ENCODE measurements at places on chromosomes 11 and 22.

- H3K27ac ChIP-seq: peak within 1 kb of the TSS; percentile 95
- H3K4me3 ChIP-seq: peak within 1 kb of the TSS; percentile 79
- H3K4me1 ChIP-seq: peaks cover 60% of the 10 kb centered on the region
Observed at GRCh38 chr22:37244114-37244921, at the start of gene RAC2. TSS of gene RAC2 (minus strand) at chr22:37244269. CDS start at chr22:37244148, 121 bp downstream.

DNA sequence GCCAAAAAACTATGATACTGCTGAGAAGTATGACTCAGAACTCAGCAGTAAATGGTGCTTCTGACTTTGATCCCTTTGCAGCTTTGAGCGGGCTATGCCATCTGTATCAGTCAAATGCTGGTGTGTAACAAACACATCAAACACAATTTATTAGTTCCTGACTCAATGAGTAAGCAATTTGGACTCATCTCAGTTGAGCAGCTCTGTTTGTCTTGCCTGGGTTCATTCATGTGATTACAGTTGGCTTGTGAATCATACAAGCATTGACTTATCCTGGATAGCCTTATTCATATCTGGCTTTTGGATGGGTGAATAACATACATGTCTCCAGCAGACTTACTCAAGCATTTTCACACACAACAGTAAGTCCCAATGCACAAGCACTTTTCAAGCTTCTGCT lies 858.8 kb downstream of the METTL15 start:
- H3K36me3 ChIP-seq: no peaks in the 10 kb centered on the region
- H3K4me1 ChIP-seq: no peaks in the 10 kb centered on the region
- H3K27ac ChIP-seq: no peak overlapping the region
- H3K27me3 ChIP-seq: no peaks in the 10 kb centered on the region
- no peak for DNase-seq
- no peak overlapping the region for H3K4me3 ChIP-seq

- peaks cover 17% of the 10 kb centered on the region for H3K36me3 ChIP-seq
- DNase-seq: no peak
- peaks cover 2% of the 10 kb centered on the region for H3K4me1 ChIP-seq
- no peak overlapping the region for H3K4me3 ChIP-seq
- no peaks in the 10 kb centered on the region for H3K27me3 ChIP-seq
Observed at GRCh38 chr22:33706100-33706499, 214.2 kb downstream of the LARGE1 start.

- H3K27me3 ChIP-seq: no peaks in the 10 kb centered on the region
- no peak overlapping the region for H3K4me3 ChIP-seq
- no peaks in the 10 kb centered on the region for H3K36me3 ChIP-seq
- DNase-seq: no peak
Observed at GRCh38 chr11:128324051-128324481, 263.3 kb downstream of the ETS1 start.

- H3K4me1 ChIP-seq: peaks cover 16% of the 10 kb centered on the region
- H3K27me3 ChIP-seq: peaks cover 2% of the 10 kb centered on the region
- no peak overlapping the region for H3K4me3 ChIP-seq
- no peaks in the 10 kb centered on the region for H3K36me3 ChIP-seq
- no peak overlapping the region for H3K27ac ChIP-seq
Observed at GRCh38 chr11:2261436-2262230, 8.8 kb downstream of the ASCL2 start.

GRCh38 chr11:45853332-45854219 lies 6.3 kb downstream of the CRY2 start:
- no peak overlapping the region for H3K4me3 ChIP-seq
- H3K27ac ChIP-seq: no peak overlapping the region
- DNase-seq: no peak
- peaks cover 17% of the 10 kb centered on the region for H3K36me3 ChIP-seq
- H3K27me3 ChIP-seq: no peaks in the 10 kb centered on the region

DNA sequence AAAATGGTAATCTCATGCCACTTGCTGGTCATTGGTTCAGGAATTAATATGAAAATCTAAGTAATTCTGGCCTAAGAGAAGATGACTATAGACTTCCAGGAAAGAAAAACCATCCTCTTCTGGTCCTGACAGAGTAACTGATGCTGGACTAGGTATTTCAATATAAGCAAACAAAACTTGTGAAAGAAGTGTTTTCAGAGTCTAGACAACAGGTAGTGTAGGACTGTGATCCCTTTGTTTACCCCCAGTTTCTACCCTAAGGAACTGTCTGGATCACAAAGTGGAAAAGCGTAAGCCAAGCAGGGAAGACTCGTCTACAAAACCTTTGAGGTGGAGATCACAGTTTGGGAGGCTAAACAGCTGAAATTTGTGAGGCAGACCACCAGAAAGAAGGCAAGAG lies 30.4 kb upstream of the ARL14EP start:
- H3K4me3 ChIP-seq: no peak overlapping the region
- peaks cover 7% of the 10 kb centered on the region for H3K27me3 ChIP-seq
- H3K4me1 ChIP-seq: no peaks in the 10 kb centered on the region

- H3K36me3 ChIP-seq: no peaks in the 10 kb centered on the region
- H3K4me1 ChIP-seq: peaks cover 23% of the 10 kb centered on the region
- no peak for DNase-seq
Observed at GRCh38 chr22:22229683-22230420, 14.7 kb upstream of the VPREB1 start.

GRCh38 chr22:32183625-32184024 lies 21.2 kb downstream of the RFPL2 start:
- no peak overlapping the region for H3K27ac ChIP-seq
- DNase-seq: no peak
- H3K4me3 ChIP-seq: no peak overlapping the region
- peaks cover 14% of the 10 kb centered on the region for H3K27me3 ChIP-seq
- no peaks in the 10 kb centered on the region for H3K36me3 ChIP-seq

DNA sequence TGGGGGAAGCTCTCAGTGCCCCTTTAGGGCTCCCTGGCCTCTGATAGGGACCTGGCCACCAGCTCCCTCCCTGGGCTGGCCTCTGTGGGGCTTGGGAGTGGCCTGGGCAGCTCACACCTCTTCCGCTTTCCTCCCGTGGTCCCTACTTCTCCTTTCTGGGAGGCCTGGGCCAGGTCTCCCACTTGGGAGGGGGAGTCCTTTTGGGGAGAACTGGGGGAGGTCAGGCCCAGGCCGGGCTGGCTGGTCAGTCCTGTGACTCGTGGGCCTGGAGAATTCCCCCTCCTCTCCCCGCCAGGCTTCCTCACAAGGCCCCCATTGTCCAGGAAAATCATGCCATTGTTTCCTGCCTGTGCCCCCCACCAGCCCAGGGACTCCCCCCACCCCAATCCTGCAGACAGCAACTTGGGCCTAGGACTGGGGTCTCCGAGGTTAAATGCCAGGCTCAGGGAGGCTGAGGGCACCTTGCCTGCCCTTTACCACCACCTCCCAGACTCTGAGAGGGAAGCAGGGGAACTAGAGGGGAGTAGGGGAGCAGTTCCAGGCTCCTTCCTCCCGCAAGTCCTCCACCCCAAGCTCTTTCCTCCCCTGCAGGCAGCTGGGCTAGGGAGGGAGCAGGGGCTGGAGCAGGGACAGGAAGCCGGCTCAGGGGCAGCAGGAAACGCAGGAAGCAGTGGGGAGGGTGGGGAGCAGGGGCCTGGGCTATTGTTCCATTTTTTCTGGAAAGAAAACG lies 2.8 kb downstream of the MAP3K11 start:
- no peaks in the 10 kb centered on the region for H3K27me3 ChIP-seq
- no peak for DNase-seq
- H3K4me3 ChIP-seq: peak overlapping the region; percentile 37
- peaks cover 10% of the 10 kb centered on the region for H3K36me3 ChIP-seq
- H3K4me1 ChIP-seq: peaks cover 31% of the 10 kb centered on the region

- DNase-seq: peak; percentile 54
- peaks cover 61% of the 10 kb centered on the region for H3K4me1 ChIP-seq
- no peaks in the 10 kb centered on the region for H3K36me3 ChIP-seq
- H3K4me3 ChIP-seq: peak overlapping the region; percentile 66
- peak overlapping the region; percentile 100 for H3K27ac ChIP-seq
Observed at GRCh38 chr11:62553080-62553838, 6.7 kb upstream of the AHNAK start.

DNA sequence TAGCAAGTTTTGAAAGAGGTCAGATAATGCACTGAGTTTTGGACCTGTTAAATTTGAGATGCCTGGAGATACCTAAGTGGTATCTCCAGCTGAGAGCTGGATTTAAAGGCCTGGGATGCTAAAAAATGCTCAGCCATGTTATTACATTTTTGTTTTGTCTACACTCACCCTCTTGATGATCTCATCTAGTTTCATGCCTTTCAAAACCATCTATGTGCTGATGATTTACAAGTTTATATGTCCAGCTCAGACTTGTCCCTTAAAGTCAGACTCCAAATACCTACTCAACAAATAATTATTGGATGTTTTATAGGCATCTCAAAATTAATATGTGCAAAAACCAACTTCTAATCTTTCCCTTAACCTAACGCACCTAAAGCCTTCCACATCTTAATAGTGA lies 103.6 kb upstream of the OR9G4 start:
- no peaks in the 10 kb centered on the region for H3K4me1 ChIP-seq
- H3K27ac ChIP-seq: no peak overlapping the region
- no peak overlapping the region for H3K4me3 ChIP-seq
- no peak for DNase-seq
- H3K36me3 ChIP-seq: no peaks in the 10 kb centered on the region

DNA sequence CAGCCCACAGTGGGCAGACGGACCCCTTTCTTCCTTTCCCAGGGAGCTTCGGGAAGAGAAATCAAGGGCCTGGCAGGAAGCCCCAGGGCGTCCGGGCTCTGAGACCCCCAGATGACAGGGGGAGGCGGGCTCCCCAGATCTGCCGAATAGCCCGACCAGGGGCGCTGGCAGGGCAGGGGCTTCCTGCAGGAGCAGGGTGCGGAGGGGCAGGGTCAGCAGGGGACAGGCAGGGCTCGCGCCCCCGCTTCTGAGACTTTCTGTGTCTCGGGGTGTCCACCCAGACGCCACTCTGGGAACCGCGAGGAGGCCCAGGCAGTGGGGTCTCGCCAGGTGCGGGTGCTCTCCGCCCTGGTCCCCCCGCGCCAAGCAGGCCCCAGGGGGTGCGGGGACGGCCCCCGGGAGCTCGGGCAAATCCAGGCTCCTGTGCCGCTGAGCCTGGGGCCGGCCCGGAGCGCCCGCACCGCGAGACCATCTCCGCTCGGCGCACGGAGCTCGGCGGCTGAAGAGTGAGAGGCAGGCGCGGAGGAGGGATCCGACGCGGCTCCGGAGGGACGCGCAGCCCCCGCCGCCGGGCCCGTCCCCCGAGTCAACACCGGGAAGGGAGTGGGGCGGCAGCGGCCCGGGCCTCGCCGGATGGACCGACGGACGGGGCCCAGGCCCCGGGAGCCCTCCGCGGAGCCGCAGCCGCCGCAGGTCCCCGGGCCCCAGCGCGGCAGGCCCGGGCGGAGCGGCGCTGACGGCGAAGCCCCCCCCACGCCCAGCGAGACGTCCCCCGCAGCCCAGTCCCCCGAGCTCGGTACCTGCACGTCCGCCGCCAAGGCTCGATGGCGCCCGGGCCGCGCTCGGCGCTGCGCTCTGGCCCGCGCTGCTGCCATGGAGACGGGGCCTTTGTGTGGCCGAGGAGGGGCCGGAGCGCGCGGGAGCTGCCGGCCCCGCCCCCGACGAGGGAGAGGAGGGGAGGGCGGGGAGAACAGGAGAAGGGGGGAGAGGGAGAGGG lies at the start of gene PLXNB2:
TSS of gene PLXNB2 (minus strand) at position 894 of the 997 bp plus-strand sequence. CDS start 17,062 bp downstream, outside the sequence.
- no peaks in the 10 kb centered on the region for H3K27me3 ChIP-seq
- peak within 1 kb of the TSS; percentile 67 for H3K4me3 ChIP-seq
- no peak for DNase-seq
- no peaks in the 10 kb centered on the region for H3K36me3 ChIP-seq
- H3K27ac ChIP-seq: peak within 1 kb of the TSS; percentile 63
- peaks cover 38% of the 10 kb centered on the region for H3K4me1 ChIP-seq

- DNase-seq: no peak
- no peak overlapping the region for H3K27ac ChIP-seq
- H3K4me1 ChIP-seq: no peaks in the 10 kb centered on the region
- H3K27me3 ChIP-seq: peaks cover 17% of the 10 kb centered on the region
Observed at GRCh38 chr11:17558025-17558780, 11.1 kb downstream of the OTOG start.

DNA sequence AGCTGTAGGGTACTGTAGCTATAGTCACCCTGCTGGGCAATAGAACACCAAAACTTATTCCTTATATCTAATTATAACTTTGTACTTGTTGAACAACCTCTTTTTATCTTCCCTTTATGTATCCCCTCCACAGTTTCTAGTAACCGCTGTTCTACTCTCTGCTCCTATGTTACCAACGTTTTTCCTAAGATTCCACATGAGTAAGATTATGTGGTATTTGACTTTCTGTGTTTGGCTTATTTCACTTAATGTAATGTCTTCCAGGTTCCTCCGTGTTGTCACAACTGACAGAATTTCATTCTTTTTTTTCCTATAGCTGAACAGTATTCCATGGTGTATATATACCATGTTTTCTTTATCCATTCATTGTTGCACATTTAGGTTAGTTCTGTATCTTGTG lies 258.4 kb downstream of the DYNC2H1 start:
- no peak overlapping the region for H3K4me3 ChIP-seq
- no peak for DNase-seq
- H3K36me3 ChIP-seq: no peaks in the 10 kb centered on the region

DNA sequence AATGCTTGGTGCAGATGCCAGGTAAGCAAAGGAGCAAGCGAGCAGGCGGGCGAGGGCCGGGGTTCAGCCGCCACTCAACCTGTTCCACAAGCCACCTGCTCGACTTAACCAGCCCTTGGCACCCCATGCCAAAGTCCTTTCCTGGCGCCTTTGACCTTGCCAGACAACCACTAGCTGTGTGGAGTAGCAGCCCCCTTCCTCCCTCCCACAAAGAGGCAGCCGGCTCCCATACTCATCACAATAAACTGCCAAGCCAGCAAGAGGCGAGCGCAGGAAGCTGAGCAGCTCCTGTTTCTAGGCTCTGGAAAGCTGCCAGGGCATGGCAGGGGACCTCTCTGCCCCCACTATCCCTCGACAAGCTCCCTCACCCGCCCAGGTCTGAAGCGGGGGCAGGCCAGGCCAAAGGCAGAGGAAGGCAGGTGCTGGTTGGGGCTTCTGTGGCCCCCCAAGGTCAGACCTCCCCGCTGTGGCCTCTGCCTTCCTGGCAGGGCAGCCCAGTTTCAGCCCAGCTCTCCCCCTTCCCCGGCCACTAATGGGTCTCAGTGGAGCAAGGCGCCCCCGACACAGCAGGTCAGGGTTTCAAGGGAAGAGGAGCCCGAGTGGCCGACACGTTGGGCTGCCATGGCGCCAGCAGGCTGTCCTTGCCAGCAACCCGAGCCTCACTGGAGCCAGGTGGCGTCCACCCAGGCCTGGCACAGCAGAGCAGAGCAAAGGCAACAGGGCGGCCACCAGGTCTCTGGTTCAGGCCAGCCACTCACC lies 15.3 kb downstream of the MACROD1 start:
- no peak overlapping the region for H3K4me3 ChIP-seq
- no peak overlapping the region for H3K27ac ChIP-seq
- DNase-seq: no peak
- H3K4me1 ChIP-seq: peaks cover 11% of the 10 kb centered on the region
- peaks cover 16% of the 10 kb centered on the region for H3K27me3 ChIP-seq

GRCh38 chr11:112364962-112365481 lies 104.4 kb upstream of the PLET1 start:
- H3K4me3 ChIP-seq: no peak overlapping the region
- H3K36me3 ChIP-seq: peaks cover 9% of the 10 kb centered on the region
- no peak for DNase-seq
- no peak overlapping the region for H3K27ac ChIP-seq
- H3K27me3 ChIP-seq: no peaks in the 10 kb centered on the region
- no peaks in the 10 kb centered on the region for H3K4me1 ChIP-seq
